ENCODE measurements at places on chromosomes 2 and 18.

GRCh38 chr2:160584972-160585494 is 91.4 kb upstream of the RBMS1 start:
- no peak for DNase-seq

DNA sequence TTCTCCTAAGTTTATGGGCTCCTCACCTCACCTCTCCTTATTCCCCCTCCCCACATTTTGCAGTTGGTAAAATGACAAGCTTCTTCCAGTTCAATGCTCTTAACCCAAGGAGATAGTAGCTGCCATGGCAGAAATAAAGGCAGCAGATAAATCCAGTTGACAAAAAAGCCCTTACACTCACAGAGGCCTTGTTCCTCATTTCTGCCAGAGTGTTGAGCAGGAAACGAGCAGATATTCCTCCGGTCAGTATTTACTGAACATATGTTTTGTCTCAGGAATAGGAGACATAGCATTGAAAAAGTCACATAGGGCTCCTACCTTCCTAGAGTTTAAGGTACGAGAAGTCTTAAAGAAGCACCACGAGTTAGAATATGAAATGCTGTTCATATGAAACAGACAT is 493.7 kb upstream of the TNP1 start:
- DNase-seq = no peak

DNA sequence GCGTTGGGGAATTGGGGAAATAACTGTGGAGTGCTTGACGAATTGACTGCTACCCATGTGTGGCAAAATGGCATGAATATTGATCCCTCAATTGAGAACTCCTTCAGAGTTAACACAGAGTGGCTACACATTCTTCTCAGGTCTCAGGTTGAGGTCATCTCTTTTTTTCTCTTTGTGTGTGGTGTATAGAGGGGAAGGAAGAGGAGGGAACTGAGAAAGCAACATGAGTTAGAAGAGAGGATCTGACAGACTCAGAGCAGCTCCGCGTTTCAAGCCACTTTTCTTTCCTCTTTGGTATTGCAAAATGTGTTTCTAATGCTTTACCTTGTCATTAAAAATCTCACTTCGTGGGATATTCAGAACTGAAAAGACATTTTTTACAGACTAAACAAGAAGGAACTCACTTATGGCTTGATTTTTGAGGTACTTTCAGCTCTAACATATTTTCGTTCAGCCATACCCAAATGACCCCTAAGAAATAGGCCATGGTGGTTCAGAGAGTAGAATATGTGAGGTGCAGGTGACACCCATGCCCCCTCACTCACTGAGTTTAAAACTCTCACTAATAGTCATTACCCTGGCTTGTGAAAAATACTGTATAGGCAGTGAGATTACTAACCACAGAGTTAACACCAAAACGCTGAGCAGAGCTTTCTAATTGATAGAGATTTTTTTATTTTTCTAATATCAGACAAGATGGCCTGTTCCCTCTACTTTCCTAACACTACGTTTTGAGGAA is 22.5 kb downstream of the STAT4 start:
- DNase-seq = no peak

GRCh38 chr2:29224693-29225551 is 109.7 kb downstream of the CLIP4 start:
- DNase-seq = no peak

DNA sequence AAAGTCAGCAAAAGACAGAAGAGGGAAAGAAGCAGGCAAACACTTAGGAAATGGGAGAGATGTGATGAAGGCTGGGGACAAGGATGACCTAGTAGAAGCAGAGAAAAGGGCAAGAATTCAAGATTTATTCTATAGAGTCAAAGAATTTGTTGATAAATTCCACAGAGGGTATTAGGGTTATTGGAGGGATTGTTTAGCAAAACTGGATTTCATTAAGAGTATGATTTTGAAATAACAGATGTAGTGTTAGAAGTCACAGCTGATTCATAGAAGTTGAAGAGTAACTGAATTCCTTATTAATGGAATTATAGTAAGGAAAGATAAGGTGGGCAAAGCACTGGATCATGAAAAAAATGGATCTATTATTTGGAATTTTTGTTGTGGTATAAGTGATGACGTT is 48.6 kb downstream of the CEP192 start:
- no peak for DNase-seq

- no peak for DNase-seq
Observed at GRCh38 chr18:72174972-72175649, 369.0 kb downstream of the CBLN2 start.

DNA sequence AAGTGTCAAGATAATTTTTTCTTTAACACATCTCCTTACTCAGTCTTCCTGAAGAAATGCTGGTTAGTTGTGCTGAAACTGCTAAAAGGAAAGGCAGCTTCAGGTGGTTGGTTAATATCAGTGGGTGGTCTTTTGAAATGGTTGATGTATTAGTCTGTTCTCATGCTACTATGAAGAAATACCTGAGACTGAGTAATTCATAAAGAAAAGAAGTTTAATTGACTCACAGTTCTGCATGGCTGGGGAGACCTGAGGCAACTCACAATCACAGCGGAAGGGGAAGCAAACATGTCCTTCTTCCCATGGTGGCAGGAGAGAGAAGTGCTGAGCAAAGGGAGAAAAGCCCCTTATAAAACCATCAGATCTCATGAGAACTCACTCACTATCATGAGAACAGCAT is 125.9 kb upstream of the CYRIA start:
- no peak for DNase-seq

DNA sequence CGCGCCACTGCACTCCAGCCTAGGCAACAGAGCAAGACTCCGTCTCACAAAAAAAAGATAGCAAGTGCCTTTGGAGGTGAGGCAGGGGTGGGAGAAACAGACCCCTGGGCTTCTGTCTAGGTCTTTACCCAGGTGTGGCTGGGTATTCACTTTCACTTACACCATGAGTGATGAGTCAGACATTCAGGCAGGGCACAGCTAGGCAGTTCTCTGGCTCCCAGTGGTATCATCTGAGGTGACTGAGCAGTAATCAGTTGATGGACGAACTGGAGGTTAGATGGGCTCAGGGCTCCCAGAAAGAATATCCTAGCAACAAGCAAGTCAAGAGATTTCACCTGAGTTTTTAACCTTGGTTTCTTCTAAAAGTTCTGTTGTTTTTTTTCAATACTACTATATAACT is 107.0 kb upstream of the RAB6C start:
- DNase-seq = no peak

GRCh38 chr2:169038338-169038757 is 7.2 kb upstream of the ABCB11 start:
- DNase-seq = no peak

DNA sequence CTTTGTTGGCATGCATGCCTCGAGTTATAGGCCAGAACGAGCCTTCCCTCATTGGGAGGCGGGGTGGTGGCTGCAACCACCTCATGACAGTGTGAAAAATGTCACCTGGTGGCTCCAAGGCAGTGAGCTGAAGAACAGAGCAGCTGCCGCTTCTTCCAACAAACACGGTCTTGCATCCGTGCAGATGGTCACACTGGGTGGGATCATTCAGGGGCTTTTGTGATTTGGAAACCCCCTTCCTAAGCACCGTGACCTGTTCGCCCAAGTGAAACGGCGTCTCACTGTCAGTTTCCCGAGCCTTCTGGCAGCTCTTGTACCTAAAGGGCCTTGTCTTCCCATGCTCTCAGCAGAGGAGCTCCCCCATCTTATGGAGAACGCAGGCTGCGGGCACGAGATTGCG is 159.7 kb downstream of the NAPG start:
- no peak for DNase-seq

- no peak for DNase-seq
Observed at GRCh38 chr2:63049970-63050333, 678 bp upstream of the OTX1 start.

GRCh38 chr2:204365811-204366210 is 179.5 kb upstream of the PARD3B start:
- DNase-seq = no peak

- no peak for DNase-seq
Observed at GRCh38 chr2:43268066-43268953, 41.9 kb upstream of the ZFP36L2 start.

- no peak for DNase-seq
Observed at GRCh38 chr2:36444216-36444936, 88.8 kb downstream of the CRIM1 start.

DNA sequence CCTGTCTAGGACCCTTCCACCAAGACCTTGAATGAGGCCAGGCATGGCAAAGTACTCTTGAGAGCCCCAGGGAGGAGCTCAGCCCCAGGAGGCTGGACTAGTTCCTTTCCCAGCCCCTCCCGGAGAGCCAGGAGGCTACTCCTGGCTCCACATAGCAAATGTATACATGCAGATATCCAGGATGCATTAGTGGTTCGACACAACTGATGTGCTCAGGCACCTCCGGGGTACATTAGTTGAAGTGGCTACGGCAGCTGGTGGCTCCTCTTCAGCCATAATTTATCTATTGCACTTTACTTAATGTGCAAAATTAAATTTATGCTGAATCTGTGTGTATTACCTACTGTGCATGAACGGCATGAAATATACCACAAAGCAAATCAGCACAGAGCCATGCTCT is 182.8 kb upstream of the MEIS1 start:
- no peak for DNase-seq

- no peak for DNase-seq
Observed at GRCh38 chr2:241924069-241924908, 54.8 kb downstream of the RTP5 start.

- DNase-seq = no peak
Observed at GRCh38 chr2:190838492-190838910, 42.1 kb upstream of the GLS start.

- no peak for DNase-seq
Observed at GRCh38 chr18:7572822-7573221, 5.7 kb downstream of the PTPRM start.

DNA sequence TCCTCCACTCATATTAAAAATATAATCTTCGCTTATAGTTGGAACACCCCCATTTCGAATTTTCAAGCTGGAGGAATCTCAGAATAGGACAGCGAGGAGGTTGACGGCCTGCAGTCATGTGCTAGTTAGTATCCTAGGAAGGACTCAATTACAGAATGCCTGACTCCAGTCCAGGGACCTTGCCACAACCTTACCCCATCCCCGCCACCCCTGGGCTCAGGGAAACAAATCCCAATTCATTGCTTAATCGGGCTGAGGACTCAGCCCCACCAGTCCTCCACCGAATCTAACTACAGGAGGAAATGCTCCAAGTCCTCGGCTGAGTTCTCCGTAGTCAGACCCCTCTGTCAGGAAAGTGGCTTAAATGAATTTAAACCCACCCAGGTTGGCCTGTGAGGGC is 31.7 kb upstream of the ZBTB7C start:
- no peak for DNase-seq

DNA sequence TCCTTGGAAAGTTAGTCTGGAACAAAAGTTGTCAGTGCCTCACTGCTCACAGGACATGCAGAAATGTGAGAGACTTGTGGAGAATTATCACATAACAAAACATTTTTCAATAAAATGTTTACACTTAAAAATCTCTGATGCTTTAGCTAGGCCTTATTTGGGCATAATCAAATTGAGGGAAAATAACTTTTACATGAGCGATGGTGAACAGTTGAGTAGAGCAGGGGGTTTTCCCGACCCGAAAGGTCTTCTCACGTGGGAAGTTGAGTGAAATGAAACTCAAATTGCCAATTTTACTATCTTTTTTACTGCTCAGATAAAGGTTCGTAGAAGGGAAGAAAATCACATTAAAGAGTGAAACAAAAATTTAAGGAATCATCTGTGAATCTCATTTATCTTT is 465.6 kb downstream of the MTX2 start:
- DNase-seq = no peak

DNA sequence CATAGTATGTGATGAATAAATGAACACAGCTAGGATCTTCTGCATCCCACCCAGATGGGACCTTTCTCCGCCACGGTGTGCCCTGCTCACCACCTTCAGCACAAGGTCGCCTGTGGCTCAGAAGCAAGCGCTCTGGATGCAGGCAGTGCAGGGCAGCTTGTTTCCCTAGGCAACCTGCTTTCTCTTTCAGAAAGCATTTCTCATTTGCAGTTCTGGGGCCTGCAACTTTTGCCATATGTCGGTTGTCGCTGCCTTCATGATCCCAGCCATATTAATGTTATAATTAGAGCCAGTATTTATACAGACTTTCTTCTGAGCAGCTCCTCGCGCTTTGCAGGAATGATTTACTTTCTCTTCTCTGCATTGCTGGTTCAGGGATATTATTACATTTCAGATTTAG is 692.8 kb downstream of the RNF144A start:
- DNase-seq = no peak

- no peak for DNase-seq
Observed at GRCh38 chr2:33358878-33359277, 117.6 kb upstream of the RASGRP3 start.

GRCh38 chr2:172095146-172095904 is 7.4 kb downstream of the DLX2 start:
- DNase-seq = peak; percentile 60

- DNase-seq = no peak
Observed at GRCh38 chr2:43370705-43371104, 144.3 kb upstream of the ZFP36L2 start.

Data from activated effector memory CD4-positive, alpha-beta T cell treated with Interleukin-2 at 50 U/mL for 16 hours (primary cell).